SK-N-MC (cell line): ENCODE measurements at places on chromosomes 12 and 14.
A peak's percentile ranks its signal among the peaks of the same experiment; 100 is the strongest.

GRCh38 chr12:128852885-128853599, at the start of gene GLT1D1:
TSS of gene GLT1D1 (plus strand) at chr12:128853478. CDS start at chr12:128853582, 104 bp downstream.
- no peak for DNase-seq

DNA sequence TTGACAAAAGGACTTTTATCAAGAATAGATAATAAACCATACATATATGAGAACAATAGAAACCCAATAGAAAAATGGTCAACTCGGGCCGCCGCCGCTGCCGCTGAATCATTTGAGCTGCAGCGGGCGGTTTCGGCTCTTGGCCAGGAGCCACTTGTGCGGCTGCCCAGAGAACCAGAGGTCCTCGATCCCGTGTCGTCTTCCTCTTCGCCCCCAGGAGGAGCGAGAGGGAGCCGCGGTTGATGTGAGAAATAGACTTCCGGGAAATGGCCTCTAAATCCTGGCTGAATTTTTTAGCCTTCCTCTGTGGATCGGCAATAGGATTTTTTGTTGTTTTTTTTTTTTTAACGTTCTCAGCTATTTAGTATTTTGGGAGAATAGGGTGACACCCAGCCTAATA, 44.8 kb downstream of the CPSF6 start:
- no peak for DNase-seq

DNA sequence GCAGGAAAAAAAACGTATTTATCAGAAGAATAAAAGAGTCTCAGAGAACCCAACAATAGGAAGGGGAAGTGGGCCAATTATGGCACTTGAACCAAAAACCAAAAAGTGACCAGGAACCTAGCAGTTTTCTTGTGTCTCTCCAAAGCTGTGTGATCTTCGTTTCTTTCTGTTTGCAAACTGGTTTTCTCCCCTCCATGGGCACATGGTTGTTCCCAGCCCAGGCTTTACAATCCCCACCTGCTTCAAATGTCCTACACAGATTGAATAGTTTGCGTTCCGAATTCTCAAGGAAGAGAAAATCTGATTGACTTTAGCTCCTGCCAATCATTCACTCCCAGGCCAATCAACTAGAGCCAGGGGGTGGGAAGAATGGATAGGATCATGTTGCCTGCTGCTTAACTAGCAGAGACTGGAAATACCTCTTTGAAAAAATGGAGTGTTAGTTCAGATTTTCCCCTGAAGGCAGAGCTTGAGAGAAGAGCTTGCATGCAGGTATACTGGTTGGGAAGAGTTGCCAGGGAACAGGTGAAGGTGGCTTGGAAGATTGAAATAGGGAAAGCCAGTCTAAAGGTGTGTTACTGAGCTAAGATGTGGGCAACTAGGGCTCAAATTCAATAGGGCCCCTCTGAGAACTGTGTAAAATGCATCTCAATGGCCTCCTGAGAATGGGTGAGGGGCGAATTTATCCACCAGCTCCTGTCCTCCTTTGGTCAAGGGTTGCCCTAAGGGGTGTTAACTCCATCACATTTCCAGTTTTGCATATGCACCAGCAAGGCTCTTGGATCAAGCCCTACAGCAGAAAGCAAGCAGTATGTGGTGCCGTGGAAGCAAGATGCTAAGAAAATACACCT, 106.4 kb upstream of the SRRM4 start:
- DNase-seq, result no peak

DNA sequence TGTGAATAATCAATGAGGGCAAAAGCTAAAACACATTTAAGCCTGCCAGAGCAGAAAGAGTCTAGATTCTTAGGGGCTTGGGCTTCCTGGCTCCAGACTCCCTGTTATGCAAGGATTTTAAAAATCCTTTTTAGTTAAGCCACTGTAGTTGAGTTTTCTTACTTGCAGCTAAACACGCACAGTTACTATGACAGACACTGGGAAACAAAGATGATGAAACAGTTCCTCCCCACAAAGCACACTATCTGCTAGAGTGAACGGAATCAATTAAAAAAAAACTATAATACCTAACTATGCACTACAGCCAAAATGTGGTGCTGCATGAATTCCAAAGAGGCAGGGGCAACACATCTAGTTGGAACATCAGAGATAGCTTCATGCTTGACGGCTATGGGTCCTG, 28.2 kb downstream of the RPS6KA5 start:
- peak; percentile 30 for DNase-seq

DNA sequence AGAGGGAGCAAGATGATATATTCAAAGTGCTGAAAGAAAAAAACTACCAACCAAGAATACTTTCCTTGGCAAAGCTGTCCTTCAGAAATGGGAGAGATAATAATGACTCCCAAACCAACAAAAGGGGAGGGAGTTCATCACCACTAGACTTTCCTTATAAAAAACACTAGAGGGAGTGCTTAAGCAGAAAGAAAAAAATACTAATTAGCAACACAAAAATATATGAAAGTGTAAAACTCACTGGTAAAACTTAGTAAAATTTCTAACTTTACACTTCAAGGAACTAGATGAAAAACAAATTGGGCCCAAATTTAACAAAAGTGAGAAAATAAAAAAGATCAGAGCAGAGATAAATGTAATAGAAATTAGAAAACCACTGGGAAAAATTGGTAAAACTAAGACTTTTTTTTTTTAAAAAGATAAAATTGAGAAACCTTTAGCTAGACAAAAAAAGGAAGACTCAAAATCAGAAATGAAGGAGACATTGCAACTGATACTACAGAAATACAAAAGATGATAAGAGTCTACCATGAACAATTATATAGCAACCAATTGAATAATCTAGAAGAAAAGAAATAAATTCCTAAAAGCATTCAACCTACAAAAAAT, 60.4 kb upstream of the FAR2 start:
- peak; percentile 8 for DNase-seq

DNA sequence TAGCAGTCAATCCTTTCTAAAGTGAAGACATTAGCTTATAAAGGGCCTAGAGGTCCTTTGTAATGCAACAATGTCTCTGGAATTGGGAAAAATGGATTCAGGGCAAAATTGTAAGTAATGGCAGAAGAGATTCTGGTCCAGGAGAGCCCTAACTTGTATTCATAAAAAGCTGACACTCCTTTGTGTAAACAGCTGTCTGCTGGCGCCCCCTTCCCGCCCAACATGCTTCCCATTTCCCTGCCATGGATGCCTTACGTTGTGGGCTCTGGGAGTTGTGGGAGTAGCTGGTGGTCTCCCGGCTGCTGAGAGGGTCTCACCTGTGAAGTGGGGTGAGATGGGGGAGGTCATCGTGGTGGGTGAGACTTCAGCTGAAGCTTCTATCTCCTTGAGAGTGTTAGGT, 2.3 kb downstream of the ACRBP start:
- DNase-seq, result no peak

GRCh38 chr12:102879-103168, 36.3 kb downstream of the IQSEC3 start:
- DNase-seq, result no peak

DNA sequence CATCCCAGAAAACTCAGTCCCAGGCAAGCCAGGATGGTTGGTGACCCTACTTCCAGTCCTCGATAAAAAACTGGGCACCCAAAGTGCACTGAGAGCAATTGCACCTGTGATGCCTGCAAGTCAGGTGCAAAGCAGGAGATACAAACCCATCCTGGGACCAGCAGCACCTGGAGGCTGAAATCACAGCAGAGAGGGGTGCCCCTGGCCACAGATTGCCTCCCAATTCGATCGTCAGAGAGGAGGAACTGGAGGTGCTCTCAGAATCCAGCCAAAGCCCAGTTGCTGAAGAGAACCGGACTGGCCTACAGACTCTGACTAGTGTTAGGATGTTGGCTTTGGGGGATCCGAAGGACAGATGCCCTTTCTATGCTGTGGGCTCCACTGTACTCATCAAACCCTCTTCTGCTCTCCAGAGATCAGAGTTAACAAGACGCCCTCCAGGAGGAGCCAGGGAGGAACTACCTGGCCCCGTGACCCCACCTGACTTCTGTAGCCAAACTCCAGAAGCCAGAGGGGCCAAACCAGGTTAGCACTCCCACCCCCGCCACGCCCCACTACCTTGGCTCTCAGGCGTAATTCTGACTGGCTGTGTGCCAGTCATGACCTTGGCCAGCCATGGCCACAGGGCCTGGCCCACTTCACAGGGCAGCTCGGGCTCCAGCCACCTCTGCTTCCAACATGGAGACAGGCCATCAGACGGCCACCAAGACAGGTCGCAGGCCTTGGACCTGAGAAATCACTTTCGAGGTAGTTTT, 284.5 kb upstream of the RTL1 start:
- no peak for DNase-seq

GRCh38 chr12:16608946-16609539, 3.1 kb upstream of the LMO3 start:
- no peak for DNase-seq

DNA sequence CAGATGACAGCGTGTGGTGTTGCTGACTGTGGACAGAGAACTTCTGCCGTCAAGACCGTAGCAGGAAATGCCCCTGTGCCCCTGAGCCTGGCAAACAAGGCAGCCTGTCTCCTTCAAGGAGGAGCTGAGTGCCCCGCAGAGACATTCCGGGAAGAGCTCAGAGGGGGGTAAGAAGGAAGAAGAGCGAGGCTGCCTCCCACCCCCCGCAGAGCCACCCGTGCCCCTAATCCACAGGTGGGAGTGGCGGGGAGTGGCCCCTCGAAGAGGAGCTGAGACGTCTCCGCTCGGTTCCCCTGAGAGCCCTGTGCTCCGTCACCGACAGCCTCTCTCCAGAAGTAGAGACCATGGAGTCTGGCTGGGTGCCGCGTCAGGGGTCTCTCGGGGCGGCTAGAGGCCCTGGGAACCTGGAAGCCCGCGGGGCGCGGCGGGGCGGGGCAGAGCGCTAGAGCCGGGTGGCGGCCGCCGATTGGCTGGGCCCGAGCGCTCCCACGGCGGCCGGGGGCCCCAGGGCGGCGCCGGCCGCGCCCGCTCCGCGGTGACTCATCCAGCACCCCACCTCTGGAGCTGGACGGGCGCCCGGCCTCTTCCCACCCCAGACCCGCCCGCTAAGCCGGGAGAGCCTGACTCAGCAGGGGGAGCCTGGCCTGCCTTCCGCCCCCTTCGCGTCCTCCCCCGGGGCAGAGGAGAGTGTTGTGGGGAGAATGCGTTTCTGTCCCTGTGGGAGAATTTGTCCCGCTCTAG, 25.2 kb upstream of the KRT78 start:
- DNase-seq, result no peak

- DNase-seq, result no peak
Observed at GRCh38 chr14:99685151-99685591, 1.1 kb downstream of the CYP46A1 start.

DNA sequence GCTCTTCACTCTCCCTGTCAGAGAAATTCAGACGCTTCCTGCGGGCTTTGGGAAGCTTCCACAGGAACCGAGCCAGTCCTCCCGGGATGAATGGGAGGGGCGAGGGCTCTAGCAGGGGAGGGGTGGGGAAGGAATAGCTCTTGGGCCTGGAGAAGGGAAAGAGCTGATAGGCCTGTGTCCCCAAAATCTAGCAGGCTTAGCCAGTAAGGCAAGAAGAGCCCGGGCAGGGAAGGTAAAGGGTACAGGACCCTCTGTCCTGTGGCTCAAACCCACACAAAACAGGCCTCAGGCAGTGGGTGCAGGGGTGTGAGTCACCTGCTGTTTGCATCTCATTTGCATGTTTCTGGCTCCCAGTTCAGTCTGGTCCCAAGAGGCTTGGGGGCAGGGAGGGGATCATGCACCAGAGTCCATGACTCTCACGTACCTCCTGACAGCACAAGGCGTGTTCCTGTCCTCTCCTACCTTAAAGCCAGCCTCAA, 8.7 kb upstream of the SMUG1 start:
- no peak for DNase-seq

DNA sequence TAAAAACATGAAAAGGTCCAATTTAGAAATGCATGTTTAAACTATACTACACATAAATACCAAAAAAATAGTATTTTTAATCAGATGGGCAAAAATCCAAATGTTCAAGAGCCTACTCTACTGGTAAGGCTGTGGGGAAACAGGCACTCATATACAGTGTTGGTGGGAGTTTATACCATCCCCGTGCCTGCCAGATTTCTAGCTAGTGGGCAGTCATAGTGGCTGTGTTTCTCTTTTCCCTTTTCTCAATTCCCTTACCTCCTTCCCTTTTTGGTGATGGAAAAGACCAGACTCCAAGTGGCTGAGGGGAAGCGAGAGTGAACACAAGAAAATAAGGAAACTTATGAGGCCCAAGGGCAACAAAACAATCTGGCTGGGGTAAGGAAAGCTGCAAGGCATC, 14.7 kb downstream of the ZNF641 start:
- no peak for DNase-seq

- no peak for DNase-seq
Observed at GRCh38 chr12:58068706-58069105, 127.3 kb downstream of the ATP23 start.

- no peak for DNase-seq
Observed at GRCh38 chr12:127760996-127761395, 506.0 kb upstream of the TMEM132C start.

DNA sequence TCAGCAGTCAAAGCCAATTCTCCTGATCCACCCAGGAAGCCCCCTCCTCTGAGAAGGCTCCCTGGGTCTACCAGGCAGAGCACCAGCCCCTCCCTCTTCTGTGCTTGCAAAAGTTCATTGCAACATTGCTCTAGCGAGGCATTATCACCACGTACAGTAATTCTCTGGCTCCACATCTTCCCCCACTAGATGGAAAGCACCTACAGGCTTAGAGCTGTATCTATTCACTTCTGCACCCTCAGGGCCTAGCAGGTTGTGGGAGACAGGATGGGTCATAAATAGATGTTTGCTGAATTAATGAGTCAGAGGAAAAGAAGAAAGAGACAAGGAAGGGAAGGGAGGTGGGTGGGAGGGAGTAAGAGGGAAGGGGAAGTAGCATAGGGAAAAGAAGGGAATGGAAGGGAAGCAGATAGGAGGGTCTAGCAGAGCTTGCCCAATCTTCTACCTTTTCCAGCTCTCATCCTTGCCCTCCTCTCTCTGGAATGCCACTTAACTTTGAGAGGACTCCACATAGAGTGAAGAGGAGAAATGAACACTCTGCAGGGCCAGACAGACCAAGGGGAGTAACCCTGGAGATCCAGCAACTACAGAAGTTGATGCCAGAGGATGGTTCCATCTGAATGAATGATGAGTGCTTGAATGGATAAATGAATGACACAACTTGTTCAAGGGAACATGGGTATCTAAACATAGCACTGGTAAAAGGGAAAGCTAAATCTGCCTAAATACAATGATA, 42.0 kb upstream of the NT5DC3 start:
- no peak for DNase-seq

GRCh38 chr12:89333564-89334252, 18.6 kb downstream of the DUSP6 start:
- DNase-seq, result peak; percentile 79

GRCh38 chr12:54301428-54302048, 723 bp upstream of the NFE2 start:
- DNase-seq, result no peak

- DNase-seq, result no peak
Observed at GRCh38 chr12:130714591-130715149, 1.4 kb downstream of the RIMBP2 start.

- no peak for DNase-seq
Observed at GRCh38 chr14:73241481-73242165, 4.3 kb downstream of the PAPLN start.

DNA sequence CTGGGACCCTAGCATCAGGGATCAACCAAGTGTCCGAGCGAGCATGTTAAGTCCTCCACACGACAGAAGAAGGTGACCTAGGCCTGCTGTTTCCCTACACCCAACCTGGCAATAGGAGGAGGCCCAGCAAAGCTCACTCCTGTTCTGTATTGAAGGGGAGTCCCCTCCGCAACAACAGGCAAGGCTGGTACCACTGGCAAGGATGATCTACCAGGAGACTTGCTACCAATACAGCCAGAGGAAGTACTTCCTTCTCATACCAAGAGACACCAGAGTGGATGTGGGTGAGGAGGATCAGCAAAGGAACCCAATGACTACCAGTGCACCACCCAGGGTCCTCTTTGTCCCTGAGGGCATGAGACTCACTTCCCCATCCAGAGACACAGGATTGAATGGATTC, 4.9 kb downstream of the KLRC1 start:
- DNase-seq, result no peak
